ENCODE measurements at places on chromosomes 3 and 15.

GRCh38 chr3:64229903-64230302, 4.6 kb upstream of the PRICKLE2 start:
- no peak for DNase-seq

- no peak for DNase-seq
Observed at GRCh38 chr3:109132801-109133473, 3.6 kb upstream of the C3orf85 start.

DNA sequence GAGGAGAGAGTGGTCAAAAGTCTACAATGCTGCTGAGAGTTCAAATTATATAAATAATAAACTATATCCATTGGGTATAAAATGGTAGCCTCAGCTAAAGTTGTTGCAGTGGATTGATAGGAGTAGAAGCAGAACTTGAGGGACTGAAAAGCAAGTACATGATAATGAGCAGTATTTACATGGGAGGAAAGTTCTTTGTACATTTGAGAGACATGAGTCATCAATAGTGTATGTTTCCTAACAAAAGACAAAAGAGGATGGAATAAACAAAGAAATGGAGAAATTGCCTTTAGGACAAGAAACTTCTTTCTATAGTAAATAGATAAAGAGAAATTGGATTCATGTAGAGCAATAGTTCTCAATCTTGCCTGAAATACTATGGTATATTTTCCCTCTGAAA, 110.0 kb upstream of the PLSCR5 start:
- no peak for DNase-seq

DNA sequence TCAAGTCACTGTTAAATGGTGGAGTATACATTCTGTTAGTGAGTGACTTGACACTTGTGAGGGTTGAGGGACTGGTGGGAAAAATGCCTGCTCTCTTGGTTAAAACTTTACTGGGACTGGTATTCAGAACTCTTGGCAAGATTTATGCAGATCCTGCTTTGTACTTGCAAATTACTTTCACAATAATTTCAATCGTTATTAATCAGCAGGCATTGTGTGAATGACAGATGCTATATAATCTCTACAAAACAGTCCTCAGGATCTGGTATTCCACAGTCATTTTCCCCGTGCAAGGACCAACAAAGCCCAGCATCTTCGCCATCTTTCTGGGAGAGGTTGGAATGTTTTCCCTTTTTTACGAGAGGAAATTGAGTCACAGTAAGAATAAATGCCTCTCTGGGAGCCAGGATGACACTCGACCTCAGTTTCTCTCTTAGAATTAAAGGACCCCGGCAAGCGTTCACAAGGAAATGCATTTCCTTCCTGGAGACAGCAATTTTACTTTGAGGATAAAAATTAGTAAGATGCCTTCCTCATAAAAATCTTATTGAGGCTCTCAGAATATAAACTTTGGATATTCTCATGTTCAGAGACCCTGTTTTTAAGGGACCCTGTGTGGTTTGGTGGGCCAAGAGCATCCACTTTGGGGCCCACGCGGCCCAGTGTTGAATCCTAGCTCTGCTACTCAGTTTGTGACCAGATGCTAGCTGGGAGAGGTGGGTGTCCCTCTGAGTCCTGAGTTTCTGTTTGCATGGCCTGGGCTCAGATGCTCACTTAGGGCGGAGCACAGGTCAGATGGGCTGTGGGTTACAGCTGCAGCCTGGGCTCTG, 45.3 kb upstream of the PLCL2 start:
- no peak for DNase-seq

DNA sequence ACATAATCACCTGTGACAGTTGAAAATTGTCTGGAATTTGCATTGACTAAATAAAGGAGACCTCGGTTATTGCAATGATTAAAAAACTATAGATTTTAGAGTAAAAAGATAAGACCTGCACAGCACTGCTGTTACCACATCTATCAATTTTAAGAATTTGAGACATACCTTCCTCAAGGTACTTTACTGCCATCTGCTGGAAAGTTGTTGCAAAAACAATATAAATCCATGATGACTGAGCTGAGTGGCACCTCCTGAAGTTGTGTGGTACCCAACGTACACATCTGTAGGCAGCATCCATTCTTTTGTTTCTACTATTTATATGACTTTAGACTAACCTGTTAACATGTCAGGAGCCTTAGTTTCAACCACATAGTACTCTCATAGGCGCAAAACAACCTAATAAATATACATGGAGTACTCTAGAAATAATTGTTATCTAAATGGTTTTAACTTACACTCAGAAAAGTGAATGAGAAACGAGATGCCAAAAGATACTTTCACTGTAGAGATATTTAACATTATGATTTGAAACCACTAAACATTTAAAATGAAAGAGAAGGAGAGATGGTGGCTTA, 106.7 kb downstream of the GHSR start:
- no peak for DNase-seq

DNA sequence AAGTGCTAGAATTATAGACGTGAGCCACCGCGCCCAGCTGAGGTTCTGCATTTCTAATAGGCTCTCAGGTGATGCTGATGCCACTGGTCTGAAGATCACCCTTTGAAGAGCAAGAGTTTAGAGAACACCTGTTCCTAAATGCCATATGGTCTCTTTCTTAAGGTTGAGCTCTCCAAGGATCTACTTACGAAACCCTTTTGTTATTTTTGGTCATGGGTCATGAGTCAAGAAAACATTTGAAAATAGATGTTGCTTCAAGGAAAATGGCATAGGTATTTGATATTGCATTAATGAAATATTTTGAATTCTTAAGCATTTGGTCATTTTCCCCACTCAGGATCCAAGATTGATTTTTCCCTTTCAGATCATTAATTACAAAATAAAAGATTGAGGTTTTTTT, 74.7 kb upstream of the SOX2 start:
- no peak for DNase-seq

GRCh38 chr15:38503496-38503895, 49.6 kb downstream of the FAM98B start:
- DNase-seq, result no peak

- no peak for DNase-seq
Observed at GRCh38 chr3:16768014-16768413, 116.7 kb upstream of the PLCL2 start.

- DNase-seq, result no peak
Observed at GRCh38 chr15:25790000-25790660, 73.0 kb downstream of the ATP10A start.

DNA sequence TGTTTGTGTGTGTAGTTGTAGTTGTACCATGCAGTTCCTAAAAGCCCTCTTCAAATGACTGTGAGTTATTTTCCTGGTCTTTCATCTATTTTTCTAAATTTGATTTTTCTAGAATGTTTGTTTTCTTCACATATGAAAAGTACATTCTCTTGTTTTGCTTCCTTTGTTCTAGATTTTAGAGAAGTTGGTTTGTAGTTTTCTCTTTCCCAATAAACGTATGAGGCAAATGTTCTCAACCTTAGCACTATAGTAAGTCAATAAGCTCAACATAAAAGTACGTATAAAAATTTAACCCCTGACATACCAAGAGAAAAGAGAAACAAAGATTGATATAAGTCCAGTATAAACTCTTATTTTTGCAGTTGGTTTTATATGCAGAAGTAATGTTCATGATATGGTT, 74.7 kb downstream of the IL1RAP start:
- DNase-seq, result no peak

DNA sequence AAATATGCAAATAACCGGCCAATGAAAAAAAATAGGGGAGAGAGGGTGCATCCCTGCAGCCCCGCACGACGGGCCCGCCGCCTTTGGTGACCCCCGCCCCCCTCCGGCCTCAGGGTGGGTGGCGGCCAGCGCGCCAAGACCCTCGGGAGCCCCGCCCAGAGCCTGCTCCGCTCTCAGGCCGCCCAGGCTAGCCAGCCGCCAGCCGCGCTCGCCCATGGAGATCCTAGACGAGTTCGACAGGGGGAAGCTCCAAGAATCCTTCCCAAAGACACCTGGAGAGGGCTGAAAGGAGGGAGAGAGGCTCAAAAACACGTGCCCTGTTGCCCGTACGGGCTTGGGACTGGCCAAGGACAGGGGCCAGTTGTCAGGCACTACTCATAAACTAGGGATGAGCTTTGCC, 434.0 kb downstream of the NR2F2 start:
- no peak for DNase-seq

DNA sequence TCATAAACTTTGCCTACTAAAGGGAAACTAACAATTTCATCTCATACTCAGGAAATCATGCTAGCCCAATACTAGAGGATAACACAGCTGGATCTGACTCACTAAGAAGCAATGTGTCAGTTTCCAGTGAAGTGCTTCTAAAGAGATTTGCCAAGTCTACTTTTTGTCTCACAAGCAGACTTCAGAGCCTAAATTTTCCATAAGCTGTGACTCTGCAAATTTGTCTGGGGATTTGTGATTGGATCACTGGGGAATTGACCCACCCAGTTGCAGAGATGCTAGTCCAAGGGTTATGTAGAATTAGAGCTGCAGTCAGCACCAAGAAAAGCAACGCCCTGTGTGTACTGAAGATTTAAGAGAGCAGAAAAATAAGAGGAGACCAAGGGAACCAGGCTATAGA, 647.1 kb downstream of the NTRK3 start:
- no peak for DNase-seq

- no peak for DNase-seq
Observed at GRCh38 chr3:126194713-126195305, 14.4 kb upstream of the ALDH1L1 start.

GRCh38 chr15:52876991-52877663, 87.0 kb upstream of the ONECUT1 start:
- no peak for DNase-seq

DNA sequence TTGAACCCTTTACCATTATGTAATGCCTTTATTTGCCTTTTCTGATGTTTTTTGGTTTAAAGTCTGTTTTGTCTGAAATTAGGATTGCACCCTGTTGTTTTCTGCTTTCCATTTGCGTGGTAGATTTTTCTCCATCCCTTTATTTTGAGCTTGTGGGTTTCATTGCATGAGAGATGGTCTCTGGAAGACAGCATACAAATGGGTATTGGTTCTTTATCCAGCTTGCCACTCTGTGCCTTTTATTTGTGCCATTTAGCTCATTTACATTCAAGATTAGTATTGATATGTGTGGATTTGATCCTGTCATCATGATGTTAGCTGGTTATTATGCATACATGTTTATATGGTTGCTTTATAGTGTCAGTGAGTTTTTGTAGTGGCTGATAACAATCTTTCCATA, 318.7 kb upstream of the PPP2R3A start:
- DNase-seq, result no peak

DNA sequence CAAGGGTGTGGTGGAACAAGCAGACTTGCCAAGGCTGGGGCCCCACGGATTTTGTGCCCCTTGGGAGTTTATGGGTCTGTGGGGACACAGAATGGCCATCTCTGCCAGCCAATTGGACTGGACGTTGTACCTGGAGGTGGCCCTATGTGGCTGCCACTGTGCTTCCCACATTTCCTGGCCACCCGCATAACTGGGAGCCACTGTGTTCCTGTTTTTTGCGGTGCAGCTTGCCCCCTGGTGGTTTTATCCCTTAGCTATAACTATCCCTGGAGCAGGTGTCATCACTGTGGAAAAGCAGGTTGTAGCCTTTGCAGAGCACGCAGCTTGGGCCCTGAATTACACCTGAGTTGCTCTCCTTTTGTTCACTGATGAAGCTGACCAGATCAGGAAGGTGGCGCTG, 306.3 kb downstream of the ZPLD1 start:
- no peak for DNase-seq

GRCh38 chr3:8775602-8776001, 6.2 kb upstream of the OXTR start:
- DNase-seq, result no peak

DNA sequence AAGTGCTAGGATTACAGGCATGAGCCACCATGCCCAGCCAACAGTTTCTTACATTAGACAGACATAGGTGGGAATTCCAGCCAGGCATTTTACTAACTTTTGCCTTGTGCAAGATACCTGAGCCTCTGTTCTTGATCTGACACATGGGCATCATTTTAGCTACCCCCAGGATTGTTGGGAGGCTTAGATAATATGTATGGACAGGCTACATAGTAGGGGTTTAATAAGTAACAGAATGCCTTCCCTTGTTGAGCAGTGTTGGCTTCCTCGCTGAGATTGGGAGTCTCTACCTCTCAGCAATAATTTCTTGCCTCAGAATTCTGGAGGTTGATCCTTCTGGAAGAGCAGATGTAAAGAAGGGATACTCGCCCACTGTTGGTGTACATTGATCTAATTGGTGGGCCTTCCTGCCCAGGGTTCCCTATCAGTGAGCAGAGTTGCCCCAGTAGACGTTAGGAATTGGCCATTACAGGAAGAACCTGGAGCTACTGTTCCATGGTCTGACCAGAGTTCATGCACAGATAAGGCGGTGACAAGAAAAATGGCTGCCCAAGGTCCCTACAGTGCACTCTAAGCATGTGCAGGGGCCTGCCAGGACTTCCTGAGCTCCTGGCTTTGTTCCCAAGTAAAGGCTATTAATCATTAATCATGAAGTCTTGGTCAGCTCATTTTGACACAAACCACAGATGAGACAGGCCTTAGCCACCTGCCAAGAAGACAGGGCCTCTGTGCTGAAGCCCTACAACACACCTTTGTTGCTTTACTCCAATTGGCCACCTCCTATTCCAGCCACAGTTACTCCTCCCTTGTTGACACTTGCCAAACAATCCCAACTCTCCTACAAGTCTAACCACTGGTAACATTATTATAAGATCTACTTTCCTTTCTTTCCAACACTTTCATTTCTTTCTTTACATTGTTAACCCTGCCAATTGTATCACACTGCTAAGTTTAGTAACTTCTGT, 5.0 kb upstream of the IL17RE start:
- no peak for DNase-seq

Data from stimulated activated CD8-positive, alpha-beta memory T cell treated with anti-CD3 and anti-CD28 coated beads, Interleukin-15, amount 100 ng/mL, for 1 hour (primary cell).